ENCODE measurements at places on chromosomes 3 and 15.

GRCh38 chr15:69880571-69881301, 217.0 kb downstream of the TLE3 start:
- DNase-seq, result no peak

DNA sequence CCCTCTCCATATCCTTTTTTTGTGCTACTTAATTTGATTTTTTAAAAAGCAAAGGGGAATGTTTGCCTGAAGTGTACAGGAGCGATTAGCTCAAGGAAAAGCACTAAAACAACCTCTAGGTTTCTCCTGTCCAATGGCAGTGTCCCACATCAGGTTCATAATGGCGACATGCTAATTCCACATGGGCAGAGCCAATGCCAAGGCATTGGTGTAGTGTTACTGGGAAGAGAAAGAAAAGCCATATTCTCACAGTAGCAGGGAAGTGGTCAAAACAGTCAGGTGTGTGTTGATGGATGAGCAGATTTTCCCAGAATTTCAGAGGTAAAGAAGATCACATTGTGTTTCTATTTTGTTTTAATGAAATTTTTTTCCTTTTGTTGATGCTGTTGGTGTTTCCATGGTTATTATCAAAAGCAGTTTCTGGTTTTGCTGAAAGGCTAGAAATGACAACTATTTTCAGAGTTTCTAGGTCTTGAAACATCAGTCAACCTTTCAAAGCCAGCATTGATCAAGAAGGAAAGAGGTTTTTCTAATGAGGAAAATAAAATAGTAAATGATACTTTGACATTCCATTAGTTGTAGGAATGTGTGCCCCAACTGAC, 65.2 kb downstream of the FNDC3B start:
- DNase-seq, result no peak

- no peak for DNase-seq
Observed at GRCh38 chr3:158451405-158452055, 119.5 kb upstream of the MLF1 start.

- no peak for DNase-seq
Observed at GRCh38 chr3:184740509-184741258, 28.8 kb upstream of the MAGEF1 start.

DNA sequence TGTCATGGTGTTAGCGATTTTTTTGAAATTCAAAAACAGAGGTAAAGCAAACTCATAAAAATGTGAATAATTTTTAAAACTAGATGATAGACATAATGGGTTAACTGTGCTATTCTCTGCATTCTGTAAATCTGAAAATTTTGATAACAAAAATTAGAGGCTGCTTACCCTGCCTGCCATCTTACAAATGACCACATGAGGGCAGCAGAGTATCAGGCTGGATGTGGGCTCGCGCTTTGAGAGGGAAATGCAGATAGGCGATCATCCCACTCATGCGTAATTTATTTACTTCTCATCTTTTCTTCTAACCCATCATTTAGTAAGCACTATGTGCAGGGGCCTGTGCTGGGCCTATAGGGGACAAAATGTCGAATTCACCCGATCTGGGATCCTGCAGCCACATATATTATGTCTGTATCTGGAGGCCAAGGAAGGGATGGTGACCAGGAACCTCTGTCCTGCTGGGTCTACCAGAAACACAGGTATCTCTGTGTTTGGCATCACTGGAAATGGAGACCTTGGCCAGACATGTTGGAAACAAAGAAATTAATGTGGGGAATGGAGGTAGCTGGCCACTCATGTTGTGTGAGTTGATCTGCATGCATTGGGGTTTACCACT, 7.8 kb upstream of the RAD18 start:
- peak; percentile 74 for DNase-seq

DNA sequence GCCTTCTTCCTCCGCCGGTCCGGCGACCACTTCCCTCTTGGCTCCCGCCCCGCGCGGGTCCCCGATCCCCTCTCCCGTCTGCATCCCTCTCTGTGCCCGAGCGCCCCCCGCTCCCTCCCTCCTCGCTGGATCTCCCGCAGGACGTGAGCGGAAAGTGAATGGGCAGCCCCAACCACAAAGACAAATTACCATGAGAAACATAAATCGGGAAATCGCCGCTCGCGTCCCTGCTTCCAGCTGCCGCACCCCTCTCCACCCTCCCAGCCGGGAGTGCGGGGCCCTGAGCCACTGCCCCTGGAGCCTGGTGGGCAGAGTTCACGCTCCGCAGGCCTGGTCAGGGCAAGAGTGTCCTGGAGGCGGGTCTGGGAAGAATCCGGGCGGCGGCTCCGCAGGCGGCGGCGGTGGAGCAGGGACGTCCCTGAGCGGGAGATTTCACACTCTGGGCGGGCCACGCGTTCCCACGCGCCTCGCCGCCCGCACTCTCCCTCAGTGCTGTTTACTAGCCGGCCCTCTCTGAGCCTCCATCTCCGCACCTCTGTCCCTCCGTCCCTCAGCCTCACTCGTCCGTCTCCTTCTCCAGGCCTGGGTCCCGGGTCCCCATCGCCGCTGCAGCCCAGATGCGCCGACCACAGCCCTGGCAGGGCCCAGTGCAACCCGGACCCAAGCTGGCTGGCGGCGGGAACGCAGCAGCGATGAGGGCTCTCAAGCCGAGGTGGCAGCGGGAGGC, 835 bp downstream of the SEMA5B start:
- no peak for DNase-seq

- no peak for DNase-seq
Observed at GRCh38 chr15:27784107-27784506, 315.0 kb downstream of the OCA2 start.

GRCh38 chr15:79475306-79475705, 43.2 kb downstream of the MINAR1 start:
- DNase-seq, result no peak

DNA sequence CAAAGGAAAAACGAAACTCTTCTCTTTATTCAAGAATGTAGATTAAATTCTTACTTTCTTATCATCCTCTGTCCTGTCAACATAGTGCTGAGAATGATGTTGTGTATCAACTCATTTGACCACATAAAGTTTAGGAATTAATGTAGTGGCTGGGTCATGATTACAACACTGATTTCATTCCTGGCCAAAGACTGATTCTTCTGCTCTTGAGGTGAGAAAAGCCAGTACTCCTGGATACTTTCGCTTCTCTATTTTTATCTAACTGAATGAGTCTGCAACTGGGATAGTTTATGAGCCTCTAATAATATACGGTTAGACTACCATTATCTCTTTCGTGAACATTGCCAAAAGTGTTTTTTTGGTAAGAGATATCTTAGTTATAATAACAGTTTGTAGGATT, 173.0 kb downstream of the LPP start:
- DNase-seq, result no peak

GRCh38 chr15:35362195-35362829, 183.7 kb downstream of the DPH6 start:
- no peak for DNase-seq

GRCh38 chr15:101660005-101660404, 7.8 kb upstream of the TM2D3 start:
- DNase-seq, result no peak

DNA sequence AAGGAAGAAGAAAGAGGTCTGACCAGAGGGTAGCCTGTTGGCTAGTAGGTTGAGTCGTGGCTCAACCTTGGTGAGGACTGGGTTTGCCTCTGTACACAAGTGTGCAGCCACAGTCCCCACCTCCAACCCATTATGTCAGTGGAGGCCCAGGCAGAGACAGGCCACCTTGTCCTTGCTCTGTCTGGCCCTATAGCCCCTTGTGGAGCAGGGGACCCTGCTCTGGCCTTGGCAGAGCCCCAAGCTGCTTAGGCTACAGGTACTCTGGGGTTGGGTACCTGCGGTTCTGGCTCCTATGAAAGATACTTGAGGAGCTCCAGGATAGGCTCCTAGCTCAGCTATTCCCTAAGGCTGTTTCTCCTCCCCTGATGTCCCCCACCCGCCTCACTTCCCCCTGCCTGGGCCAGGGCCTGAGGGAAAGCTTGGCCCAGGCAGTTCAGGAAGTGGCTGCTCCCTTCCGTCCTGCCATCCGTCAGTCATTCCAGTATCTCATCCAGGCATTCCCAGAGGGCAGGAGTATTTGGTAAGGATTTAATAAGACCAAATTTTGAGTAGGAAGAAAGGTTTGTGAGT, 44.0 kb downstream of the FGD5 start:
- no peak for DNase-seq

GRCh38 chr3:47612178-47612577, 33.5 kb upstream of the CSPG5 start:
- no peak for DNase-seq

GRCh38 chr3:149608987-149609386, 48.8 kb downstream of the WWTR1 start:
- no peak for DNase-seq

DNA sequence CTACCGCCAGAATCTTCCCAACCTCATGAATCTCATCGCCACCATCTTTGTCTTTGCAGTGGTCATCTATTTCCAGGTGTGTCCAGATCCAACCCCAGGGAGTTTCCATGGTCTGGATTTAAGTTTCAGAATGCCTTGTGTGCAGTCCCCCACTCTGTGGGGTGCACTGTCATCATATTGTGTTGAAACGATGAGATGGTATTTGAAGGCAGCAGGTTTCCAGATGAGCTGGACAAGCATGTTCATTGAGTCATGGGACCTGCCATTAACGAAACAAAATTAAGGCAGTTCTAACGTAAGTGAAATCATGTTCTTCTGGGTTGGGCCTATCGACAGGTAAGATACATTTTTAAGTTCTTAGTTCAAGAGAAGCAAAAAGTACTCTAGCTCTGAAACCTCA, 12.7 kb downstream of the SEC61A1 start:
- DNase-seq, result no peak

DNA sequence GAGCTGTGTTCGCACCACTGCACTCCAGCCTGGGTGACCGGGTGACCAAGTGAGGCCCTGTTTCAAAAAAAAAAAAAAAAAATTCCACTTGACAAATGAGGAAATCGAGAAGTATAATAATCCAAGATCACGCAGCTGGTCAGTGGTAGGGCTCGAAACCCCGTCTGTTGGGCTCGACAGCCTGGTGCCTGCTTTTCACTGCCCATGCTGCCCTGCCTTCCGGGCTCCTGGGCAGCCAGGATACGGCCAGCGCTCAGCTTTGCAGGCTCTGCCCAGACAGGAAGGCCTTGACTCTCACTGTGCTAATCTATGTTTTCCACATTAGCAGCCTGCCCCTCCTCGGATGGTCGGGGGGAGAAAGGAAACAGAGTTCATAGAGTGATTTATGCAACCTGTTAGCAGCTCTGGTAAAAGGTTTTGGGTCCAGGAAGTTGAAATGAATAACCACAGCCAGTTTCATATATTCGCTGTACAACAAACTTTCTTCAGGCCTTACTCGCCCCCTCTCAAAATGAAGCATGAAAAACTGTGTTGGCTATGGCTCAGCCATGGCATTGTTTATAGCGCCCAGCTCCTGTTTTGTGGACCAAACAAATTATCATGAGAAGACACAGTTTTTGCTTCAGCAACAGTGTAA, 108.8 kb downstream of the XXYLT1 start:
- no peak for DNase-seq

DNA sequence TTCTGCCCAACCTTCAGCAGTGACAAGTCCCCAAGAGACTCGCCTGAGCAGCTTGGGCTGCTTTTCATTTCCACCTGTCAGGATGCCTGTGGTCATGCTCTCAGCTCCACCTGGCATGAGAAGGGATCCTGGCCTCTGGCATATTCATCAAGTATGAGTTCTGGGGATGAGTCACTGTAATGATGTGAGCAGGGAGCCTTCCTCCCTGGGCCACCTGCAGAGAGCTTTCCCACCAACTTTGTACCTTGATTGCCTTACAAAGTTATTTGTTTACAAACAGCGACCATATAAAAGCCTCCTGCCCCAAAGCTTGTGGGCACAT, 3.5 kb downstream of the MYD88 start:
- DNase-seq, result no peak

GRCh38 chr3:106717178-106717780, 660.0 kb upstream of the CCDC54 start:
- no peak for DNase-seq

DNA sequence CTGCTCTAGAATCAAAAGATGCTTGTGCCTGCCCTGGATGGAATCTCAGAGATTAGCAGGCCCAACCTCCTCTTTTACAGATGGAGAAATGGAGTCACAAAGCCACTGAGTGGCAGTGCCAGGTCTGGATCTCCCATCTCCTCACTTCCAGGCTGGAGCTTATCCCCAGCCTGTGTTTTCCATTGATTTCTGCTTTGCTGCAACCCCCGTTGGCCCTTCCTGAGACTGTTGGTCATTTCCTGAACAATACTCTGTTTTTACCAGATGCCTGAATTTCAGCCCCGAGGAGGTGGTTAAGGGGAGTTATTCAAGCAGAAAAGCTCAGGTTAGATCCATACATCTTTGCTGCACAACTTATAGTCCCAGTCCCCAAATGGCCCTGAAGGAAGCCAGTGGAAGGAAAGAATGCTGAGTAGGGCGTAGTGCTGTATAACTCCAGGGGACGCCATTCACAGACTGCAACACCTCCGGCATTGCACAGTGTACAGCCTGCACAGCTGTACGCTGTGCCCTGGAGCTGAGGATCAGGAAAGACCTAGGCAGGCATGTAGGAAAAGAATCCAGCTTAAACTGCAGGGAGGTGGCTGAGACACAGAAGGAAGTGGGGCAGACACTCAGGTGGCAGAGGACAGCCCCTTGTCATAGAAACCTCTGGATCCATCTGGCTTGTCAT, 77.5 kb downstream of the RPLP1 start:
- DNase-seq, result no peak

GRCh38 chr3:126672340-126672739, 17.4 kb upstream of the TXNRD3 start:
- DNase-seq, result no peak

DNA sequence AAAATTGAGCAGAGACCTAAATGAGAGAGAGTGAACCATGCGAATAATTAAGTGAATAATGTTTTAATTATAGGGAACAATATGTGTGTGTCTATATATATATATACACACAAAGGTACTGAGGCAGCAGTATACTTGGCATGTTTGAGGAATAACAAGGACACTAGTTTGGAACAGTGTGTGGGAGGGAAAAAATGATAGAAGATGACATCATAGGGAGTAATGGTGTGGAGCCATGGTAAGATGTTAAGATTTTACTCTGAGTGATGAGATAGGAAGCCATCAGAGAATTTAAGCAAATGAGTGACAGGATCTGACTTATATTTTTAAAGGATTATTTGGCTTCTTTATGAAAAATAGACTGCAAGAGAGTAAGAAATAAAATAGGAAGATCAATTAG, 29.1 kb downstream of the DTWD1 start:
- no peak for DNase-seq

DNA sequence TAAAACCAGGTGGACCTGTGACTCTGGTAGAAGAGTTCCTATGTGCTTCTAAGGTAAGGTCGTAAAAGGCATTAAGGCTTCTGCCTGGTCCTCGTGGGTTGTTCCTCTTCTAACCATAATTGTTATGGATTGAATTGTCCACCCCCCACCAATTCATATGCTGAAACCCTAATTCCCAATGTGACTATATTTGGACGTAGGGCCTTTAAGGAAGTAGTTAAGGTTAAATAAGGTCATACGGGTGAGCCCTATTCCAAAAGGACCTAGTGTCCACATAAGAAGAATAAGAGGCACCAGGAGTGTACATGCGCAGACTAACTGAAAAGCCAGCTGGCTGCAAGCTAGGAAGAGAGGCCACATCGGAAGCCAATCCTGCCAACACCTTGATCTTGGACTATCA, 1.9 kb downstream of the ADPGK start:
- DNase-seq, result no peak

All from spinal cord (tissue), 10 donors.